ENCODE measurements at places on chromosomes 16 and 17. TPM values are rescaled to one million over a fixed set of nuclear protein-coding genes. Genes with fewer than 3 reads are reported as not detected.

DNA sequence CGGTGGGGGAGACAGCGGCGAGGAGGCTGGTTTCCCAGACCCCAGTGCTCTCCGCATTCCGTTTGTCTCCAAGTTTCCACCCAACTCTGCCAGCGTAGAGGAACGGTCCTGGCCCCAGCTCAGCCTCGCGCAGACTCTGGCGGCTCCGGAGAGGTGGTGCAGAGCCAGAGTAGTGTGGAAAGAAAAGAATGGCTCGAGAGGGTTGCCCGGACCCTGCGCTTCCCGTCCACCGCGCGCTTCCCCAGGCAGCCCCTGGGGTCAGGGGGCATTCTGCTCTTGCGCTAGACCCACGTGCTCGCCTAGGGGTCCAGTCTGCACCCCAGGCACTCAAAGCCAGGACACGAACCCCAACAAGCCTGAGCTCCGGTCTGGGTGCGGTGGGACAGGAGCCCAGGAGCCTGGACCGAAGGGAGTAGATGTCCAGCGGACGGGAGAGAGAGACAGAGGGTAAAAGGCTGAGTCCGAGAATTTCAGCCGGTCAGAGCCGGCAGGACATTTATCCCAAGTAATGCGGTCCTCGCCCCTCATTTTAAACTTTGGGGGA lies 3.8 kb downstream of the PMP22 start:
- DNase-seq: no peak

DNA sequence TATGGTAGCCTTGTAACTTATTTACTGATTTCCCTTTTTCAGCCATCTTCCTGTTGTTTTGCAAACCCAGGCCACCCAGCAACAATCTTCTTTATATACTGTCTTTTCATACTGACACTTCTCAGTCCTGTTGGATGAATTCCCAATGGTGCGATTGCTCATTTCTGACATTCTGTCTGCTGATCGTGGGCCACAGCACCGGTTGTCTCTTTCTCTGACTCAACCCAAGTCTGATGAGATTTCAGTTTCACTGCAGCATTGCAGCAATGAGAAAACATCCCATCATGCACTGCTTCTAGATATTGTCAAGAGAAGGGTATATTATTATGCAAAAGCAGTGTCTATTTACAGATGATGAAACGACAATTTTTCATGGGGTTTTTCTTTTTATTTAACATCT lies 349.2 kb upstream of the HSBP1 start:
- DNase-seq: no peak

DNA sequence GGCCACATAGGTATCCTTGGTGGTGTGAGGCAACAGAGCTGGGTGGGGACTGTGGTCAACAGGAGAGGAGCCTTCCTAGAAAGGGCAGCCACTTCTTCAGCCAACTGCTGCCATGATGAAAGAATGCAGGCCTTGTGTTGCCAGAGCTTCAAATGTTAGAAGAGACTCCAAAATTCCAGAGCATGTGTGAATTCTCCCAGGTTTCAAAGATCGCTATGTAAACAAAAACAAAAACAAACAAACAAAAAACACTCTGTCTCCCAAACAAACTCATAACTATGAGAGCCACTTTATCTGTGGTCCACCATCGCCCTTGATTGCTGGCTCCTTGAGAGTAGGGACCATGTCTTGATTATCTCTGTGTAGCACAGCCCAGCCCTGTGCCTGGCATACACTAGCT lies 55.5 kb upstream of the ZNF423 start:
- DNase-seq: no peak

GRCh38 chr17:74148446-74148845 lies 55.0 kb upstream of the RPL38 start:
- DNase-seq: no peak

DNA sequence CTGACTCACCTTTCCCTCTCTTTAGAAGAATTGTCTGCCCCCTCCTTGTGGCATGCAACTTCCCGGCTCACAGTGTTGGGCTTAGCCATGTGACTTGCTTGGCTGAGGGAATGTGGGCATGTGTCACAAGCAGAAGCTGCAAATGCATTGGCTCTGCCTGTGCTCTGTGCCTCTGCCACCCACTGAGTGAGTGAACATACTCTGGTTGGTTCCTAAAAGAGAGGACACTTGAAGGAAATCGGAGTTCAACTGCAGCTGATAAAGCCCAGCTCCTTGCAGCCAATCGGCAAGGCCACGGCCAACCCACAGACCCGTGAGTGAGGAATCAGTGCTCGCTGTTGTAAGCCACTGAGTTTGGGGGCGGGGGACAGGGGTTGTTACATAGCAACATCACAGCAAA lies 10.9 kb upstream of the GINS2 start:
- DNase-seq: no peak

DNA sequence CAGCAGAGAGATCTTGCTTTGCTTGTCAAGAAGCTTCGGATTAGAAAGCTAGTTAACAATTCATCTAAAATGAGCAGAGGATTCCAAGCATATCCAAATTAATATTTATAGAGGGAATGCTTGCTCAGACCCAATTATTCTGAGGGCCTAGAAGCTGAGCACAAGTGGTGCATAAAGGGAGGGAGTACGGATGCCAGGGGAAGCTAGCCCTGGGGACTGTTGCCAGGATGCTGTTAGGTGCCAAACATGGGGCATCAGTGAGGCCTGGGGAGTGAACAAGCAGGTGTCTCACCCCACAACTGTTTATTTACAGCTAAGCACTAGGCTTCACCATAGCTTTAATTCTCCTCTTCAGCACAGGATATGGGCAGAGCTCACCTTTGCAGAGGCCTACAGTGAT lies 684.1 kb upstream of the C16orf82 start:
- no peak for DNase-seq

- no peak for DNase-seq
These were observed 36.9 kb downstream of the SNTB2 start for GRCh38 chr16:69223882-69224281.

GRCh38 chr17:40361063-40361924 lies 3.2 kb downstream of the GJD3 start:
- DNase-seq: no peak

GRCh38 chr17:79054200-79054960 lies 20.2 kb upstream of the ENGASE start:
- no peak for DNase-seq

DNA sequence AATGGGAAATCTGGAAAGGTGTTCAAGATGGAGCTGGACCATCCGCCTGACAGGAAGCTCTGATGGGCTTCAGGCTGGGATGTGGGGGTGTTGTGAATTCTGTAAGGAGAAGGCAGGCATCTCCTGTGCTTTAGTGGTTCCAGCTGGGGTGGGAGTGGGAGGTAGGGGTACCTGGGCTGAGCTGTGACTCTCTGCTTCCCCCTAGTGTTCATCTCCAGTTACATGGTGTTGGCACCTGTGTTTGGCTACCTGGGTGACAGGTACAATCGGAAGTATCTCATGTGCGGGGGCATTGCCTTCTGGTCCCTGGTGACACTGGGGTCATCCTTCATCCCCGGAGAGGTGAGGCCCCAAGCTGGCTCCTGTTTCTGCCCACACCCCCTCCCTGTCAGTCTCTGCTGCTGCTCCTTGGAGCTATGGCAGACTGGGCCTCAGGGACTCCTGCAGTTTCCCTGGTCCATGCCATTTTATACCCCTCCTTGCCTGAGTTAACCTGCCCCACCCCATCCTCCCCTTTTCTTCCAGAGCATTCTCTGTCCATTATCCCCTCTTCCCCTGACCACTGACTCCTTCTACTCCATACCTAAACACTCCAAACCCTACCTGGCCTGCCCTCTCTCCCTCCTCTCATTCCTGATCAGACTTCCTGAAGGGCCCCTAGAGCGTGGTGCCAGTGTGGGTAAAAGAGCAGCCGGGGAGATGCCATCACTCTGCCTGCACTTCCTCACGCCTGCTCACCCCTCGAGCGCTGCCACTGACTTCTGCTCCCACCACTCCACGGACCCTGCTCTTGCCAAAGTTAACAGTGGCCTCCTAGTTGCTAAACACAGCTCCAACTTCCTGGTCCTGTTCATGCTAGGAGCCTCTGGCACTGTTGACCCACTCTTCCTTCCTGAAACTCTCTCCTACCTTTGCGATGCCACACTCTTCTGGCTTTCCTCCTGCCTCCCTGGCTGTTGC lies 3.4 kb downstream of the SPNS1 start:
- DNase-seq: no peak

DNA sequence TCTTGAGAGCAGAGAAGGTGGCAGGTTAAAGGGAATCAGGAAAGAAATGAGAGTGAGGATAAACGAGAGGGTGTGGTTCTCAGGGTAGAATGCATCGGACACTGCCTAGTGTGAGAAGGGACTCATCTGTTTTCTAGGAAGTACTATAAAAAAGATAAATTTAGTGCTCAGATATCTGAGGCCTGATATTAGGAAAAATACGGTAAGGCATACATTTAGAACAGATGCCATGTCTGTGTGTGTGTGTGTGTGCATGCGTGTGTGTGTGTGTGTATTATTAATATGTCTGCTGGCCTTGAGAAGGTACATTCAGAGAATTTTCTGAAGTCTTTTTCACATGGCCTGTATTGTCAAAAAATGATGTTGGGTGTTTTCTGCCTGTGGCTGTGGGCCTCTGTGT lies 414.8 kb downstream of the MAF start:
- no peak for DNase-seq

DNA sequence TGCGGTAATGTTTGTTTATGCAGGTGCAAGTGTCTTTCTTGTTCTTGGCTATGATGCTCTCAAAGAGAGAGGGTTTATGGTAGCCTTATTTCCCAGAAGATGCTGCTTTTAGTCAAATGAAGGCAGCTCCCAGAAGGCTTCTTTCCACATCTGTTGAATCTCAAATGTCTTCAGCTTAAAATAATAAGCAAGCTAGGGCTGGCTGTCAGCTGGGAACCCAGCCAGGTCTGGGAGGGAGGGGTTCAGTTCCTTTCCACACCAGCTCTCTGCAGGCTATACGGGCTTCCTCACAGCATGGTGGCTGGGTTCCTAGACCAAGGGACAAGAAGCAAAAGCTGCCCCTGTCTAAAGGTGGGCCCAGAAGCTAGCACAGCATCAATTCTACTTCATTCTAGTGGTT lies 47.4 kb upstream of the ATF7IP2 start:
- no peak for DNase-seq

DNA sequence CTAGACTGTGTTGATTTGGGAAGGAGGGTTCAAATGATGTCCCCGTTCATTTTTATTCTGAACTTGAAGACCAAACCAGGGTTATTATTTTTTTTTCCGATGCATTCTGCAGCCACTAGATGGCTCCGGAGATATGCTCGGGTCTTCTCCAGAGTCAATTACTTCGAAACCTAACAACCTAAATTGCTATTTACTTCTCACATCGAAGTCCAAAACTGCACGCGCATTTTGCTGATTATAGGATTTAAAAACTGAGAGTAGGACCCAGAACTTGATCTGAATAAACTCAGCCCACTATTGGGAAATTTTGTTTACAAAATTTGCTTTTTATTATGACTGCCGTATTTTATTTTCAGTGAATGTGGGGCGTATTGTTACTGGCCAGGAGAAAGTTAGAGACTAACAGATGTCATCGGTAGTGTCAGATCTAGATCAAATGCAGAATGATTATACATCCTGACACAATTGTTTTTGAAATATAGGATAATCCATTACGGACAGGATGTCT lies 263.8 kb downstream of the HS3ST3A1 start:
- DNase-seq: no peak

DNA sequence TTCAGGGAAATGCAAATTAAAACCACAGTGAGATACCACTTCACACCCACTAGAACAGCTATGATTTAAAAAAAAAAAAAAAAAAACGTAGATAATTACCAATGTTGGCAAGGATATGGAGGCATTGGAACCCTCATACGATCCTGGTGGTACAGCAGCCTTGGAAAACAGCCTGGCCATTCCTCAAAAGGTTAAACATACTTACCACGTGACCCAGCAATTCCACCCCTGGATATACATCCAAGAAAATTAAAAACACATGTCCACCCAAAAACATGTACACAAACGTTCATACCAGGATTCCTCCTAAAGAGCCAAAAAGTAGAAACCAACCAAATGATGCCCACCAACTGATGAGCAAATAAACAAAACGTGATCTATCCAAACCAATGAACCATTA lies 68.1 kb downstream of the GAS7 start:
- DNase-seq: no peak

DNA sequence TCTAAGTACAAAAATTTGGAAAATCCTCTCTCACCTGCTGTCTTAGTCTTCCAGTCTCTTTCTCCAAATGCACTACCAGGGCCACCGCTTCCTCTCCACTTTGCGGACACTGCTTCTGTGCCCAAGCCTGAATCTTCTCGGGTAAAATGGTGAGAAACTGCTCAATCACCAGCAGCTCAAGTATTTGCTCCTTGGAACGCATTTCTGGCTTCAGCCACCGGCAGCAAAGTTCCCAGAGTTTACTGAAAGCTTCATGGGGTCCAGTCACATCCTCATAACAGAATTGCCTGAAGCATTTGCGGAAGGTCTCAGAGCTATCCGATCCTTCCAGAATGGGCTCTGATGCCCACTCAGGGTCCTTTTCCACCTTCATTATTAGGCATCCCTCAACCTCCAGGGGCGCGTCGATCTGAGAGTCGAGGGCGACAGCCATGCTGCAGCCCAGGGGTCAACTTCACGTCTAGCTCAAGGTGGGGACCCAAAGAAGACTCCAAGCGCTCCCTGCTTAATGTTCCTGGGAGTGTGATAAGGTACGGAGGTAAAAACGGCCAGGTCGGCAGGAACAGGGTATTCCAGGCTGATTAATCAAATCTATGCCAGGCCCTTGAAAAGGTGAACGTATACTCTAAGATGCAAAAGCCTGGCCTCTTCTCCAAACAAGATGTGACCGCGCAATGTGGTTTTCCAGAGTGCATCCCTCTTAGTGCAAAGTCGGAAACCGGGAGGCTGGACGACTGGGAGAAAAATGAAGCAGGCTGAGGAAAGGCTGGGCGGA lies 763 bp downstream of the ZKSCAN2 start:
- DNase-seq: no peak

GRCh38 chr16:86307514-86307903 lies 202.8 kb upstream of the FOXF1 start:
- no peak for DNase-seq

- DNase-seq: no peak
These were observed 98.2 kb downstream of the ADAMTS18 start for GRCh38 chr16:77336637-77337036.

DNA sequence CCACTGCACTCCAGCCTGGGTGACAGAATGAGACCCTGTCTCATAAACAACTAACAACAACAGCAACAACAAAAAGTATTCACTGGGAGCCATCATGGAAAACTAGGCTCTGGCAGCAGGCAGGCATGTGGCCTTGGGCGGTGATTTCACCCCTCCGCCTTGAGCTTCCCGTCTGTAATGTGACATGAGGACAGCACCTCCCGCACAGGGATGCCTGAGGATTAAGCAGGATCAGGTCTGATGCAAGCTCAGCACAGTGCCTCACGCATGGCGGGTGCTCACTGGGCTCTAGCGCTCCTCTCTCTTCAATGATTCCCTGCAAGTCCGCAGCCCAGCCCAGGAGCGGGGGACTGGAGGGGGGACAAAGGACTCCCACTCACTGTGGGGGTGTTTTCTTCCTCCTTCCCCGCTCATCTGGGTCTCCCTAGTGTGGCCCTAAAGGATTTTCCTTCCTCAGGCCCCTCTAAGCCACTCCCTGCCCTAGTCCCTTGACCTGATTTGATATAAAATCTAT lies 2.8 kb downstream of the PLCD3 start:
- DNase-seq: no peak

C17orf78 gene
- not detected for total RNA-seq

CLDN7 gene
- total RNA-seq: 26.8 TPM

SEPTIN1 gene
- not detected for total RNA-seq

SLFN11 gene
- 225 TPM for total RNA-seq

SLC5A10 gene
- total RNA-seq: not detected

SOCS1 gene
- total RNA-seq: 1.9 TPM

DOC2B gene
- total RNA-seq: 0.07 TPM

SLC52A1 gene
- total RNA-seq: 0.07 TPM

Data from pulmonary artery endothelial cell (primary cell).